ENCODE measurements at places on chromosomes 6 and 20.

- H3K4me1 ChIP-seq, result no peaks in the 10 kb centered on the region
- no peaks in the 10 kb centered on the region for H3K36me3 ChIP-seq
- no peak overlapping the region for H3K4me3 ChIP-seq
- no peak overlapping the region for H3K27ac ChIP-seq
- no peaks in the 10 kb centered on the region for H3K27me3 ChIP-seq
These were observed 5.1 kb downstream of the SNTA1 start for GRCh38 chr20:33438481-33438880.

DNA sequence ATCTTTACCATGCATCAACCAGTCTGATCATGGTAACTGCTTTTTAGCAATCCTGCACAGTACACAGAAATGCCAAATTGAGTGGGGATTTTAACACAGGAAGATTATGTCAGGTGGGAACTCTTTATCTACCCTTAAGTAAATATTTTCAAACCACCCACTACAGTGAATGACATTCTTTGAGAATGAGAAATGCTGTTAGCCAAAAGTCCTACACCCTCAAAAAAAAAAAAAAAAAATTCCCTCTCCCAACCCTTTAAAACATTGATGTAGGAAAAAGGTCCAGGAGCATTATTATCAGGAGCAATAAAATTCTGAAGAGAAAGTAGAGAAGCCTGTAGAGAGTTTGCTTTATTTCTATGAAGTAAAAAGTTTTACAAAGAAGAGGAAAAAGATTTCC, 307.2 kb upstream of the THEMIS start:
- no peak overlapping the region for H3K27ac ChIP-seq
- H3K4me3 ChIP-seq, result no peak overlapping the region
- H3K27me3 ChIP-seq, result no peaks in the 10 kb centered on the region
- DNase-seq, result peak; percentile 47
- H3K36me3 ChIP-seq, result no peaks in the 10 kb centered on the region

DNA sequence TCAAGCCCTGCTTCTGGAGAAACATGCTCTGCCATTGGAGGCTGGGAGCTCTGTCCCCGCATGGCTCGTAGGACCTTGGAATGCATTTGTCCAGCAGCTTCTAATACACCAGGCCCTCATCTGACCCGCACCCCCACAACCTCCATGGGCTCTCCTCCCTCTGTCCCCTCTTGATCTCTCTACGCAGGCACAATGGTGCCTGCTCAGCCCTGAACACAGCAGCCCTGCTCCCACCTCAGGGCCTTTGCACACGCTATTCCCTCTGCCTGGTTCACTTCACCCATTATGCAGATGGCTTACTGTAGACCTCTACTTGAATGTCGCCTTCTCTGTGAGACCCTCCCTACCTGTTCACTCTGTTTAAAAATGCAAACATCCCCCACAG, 27.0 kb upstream of the PTGIS start:
- no peaks in the 10 kb centered on the region for H3K36me3 ChIP-seq
- no peaks in the 10 kb centered on the region for H3K27me3 ChIP-seq
- H3K27ac ChIP-seq, result no peak overlapping the region
- DNase-seq, result no peak
- no peak overlapping the region for H3K4me3 ChIP-seq

DNA sequence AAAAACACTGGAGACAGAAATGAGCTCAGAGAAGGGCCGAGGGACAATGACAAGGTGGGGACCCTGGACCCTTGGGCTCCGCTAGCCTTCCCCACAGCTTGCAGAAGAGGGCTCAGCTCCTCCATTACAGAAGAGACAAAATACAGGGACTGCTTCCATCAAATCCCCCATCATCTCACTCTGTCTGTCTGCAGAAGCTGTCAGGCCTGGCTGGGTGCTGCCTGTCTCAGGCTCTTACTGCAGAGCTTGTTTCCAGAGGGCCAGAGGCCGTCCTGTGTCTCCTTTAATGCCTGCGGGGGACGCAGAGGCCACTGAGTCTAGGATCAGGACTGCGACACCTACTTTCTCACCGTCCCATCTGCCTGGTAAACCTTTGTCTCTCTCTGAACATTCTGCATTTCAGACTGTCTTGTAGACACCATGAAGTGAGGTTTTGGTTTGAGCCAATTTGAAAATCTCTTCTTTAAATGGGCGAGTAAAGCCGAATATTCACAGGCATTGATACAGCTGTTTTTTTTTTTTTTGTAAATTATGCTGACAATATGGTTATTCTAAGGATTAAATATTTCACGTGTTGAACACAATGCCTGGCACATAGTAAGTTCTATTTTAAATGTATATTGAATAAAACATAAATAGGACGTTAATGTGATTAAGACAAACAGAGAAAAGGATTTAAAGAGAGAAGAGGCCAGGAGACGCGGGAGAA, 28.3 kb downstream of the RNASET2 start:
- H3K27me3 ChIP-seq, result no peaks in the 10 kb centered on the region
- no peak for DNase-seq
- no peaks in the 10 kb centered on the region for H3K36me3 ChIP-seq
- no peaks in the 10 kb centered on the region for H3K4me1 ChIP-seq
- no peak overlapping the region for H3K27ac ChIP-seq
- no peak overlapping the region for H3K4me3 ChIP-seq

DNA sequence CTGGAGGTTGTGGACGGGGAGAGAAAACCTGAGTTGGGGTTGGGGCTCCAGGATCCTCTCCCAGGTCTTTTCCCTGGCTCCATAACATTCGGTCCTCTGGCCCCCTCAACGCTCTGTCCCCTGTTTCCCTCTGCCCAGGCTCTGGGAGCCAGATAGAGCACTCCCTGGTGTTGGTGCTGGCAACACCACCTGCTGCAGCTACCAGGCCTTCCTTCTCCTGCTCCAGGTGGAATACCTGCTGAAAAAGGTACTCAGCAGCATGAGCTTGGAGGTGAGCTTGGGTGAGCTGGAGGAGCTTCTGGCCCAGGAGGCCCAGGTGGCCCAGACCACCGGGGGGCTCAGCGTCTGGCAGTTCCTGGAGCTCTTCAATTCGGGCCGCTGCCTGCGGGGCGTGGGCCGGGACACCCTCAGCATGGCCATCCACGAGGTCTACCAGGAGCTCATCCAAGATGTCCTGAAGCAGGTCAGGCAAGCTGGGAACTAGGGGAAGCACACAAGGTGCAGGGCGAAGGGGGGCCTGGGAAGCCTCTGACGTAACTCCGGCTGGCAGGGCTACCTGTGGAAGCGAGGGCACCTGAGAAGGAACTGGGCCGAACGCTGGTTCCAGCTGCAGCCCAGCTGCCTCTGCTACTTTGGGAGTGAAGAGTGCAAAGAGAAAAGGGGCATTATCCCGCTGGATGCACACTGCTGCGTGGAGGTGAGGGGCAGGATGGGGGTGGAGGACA, 14.6 kb downstream of the DEF6 start:
- H3K4me1 ChIP-seq, result no peaks in the 10 kb centered on the region
- H3K27me3 ChIP-seq, result no peaks in the 10 kb centered on the region
- H3K27ac ChIP-seq, result no peak overlapping the region
- no peak for DNase-seq
- H3K36me3 ChIP-seq, result no peaks in the 10 kb centered on the region

DNA sequence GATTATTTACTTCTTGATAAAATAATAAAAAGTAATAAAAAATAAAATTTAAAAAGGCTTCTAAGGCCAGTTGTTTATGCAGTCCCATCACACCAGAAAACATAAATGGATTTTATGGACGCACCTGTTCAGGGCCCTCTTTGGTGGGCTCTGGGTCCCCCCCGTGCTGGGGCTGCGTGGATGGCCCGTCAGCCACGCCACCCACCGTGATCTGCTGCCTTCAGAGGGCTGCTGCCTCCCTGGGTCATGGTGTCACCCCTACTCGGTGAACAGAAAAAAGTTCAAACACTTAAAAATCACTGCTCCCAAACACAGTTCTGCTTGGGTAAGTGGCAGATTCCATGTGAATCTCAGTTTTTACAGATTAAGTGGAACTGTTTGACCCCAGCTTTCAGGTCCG, 447.6 kb upstream of the AGPAT4 start:
- DNase-seq, result no peak
- H3K27ac ChIP-seq, result no peak overlapping the region
- H3K4me3 ChIP-seq, result no peak overlapping the region
- no peaks in the 10 kb centered on the region for H3K36me3 ChIP-seq
- no peaks in the 10 kb centered on the region for H3K27me3 ChIP-seq
- H3K4me1 ChIP-seq, result no peaks in the 10 kb centered on the region

- H3K27me3 ChIP-seq, result no peaks in the 10 kb centered on the region
- H3K27ac ChIP-seq, result no peak overlapping the region
- no peaks in the 10 kb centered on the region for H3K36me3 ChIP-seq
- H3K4me1 ChIP-seq, result no peaks in the 10 kb centered on the region
These were observed 613.1 kb downstream of the EPHA7 start for GRCh38 chr6:92806254-92806653.

GRCh38 chr20:62056377-62056776, 9.3 kb downstream of the TAF4 start:
- H3K27ac ChIP-seq, result no peak overlapping the region
- no peak for DNase-seq
- H3K36me3 ChIP-seq, result peaks cover 3% of the 10 kb centered on the region
- no peaks in the 10 kb centered on the region for H3K4me1 ChIP-seq
- no peaks in the 10 kb centered on the region for H3K27me3 ChIP-seq
- no peak overlapping the region for H3K4me3 ChIP-seq

DNA sequence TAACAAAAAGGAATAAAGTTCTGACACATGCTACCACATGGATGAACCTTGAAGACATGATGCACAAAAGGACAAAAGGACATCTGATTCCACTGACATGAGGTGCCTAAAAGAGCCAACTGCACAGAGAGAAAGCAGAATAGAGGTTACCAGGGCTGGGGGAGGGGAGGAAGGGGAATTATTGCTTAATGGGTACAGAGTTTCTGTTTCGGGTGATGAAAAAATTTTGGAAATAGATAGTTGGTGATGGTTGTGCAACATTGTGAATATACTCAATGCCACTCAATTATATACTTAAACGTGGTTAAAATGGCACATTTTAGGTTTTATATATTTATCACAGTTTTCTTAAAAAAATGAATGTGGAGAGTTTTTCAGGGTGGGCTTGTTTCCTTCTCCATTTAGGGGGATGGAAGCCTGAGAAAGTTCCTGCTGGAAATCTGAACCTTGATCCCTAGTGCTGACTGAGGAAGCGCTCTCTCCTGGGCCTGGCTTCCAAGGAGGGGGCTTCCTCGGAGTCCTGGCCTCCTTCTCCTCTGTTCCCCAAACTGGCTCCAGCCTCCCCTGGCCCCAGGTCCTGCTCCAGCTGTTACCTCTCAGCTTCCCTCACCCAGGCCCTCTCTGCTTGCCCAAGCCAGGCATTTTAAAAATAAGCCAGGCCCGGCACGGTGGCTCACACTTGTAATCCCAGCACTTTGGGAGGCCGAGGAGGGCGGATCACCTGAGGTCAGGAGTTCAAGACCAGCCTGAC, 79.2 kb downstream of the NOL4L start:
- no peaks in the 10 kb centered on the region for H3K27me3 ChIP-seq
- H3K4me1 ChIP-seq, result peaks cover 3% of the 10 kb centered on the region
- DNase-seq, result no peak
- H3K4me3 ChIP-seq, result no peak overlapping the region
- no peaks in the 10 kb centered on the region for H3K36me3 ChIP-seq
- H3K27ac ChIP-seq, result no peak overlapping the region

- no peak overlapping the region for H3K4me3 ChIP-seq
- no peak overlapping the region for H3K27ac ChIP-seq
- peaks cover 3% of the 10 kb centered on the region for H3K36me3 ChIP-seq
- H3K27me3 ChIP-seq, result no peaks in the 10 kb centered on the region
These were observed 35.7 kb downstream of the RRBP1 start for GRCh38 chr20:17646209-17646960.

DNA sequence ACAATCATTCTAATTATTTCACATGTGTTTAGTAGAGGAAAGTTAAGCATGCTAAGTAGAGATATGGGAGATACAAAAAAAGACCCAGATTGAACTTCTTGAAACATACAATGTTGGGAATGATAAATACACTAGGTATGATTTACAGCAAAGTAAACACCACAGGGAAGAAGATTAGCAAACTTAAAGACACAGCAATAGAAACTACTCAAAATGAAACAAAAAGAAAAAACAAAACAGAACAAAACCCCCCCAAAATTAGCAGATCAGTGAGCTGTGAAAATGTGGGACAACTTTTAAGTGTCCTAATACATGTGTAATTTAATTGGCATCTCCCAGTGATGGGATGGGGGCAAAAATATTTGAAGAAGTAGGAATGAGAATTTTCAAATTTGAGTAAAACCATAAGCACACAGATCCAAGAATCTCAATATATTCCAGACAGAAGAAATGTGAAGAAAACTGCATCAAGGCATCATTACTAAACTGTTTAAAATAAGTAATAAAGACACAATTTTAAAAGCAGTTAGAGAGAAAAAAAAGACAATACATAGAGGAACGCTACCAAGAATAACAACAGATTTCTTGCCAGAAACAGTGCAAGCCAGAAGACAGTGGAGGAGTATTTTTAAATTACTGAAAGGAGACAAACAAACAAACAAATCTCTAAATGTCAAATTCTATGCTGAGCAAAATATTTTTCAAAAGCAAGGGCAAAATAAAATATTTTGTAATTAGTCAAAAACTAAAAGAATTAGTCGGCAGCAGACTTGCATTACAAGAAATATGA, 473.7 kb downstream of the QKI start:
- H3K4me3 ChIP-seq, result no peak overlapping the region
- H3K36me3 ChIP-seq, result no peaks in the 10 kb centered on the region

- no peaks in the 10 kb centered on the region for H3K36me3 ChIP-seq
- no peaks in the 10 kb centered on the region for H3K27me3 ChIP-seq
- no peak overlapping the region for H3K27ac ChIP-seq
- no peaks in the 10 kb centered on the region for H3K4me1 ChIP-seq
- no peak for DNase-seq
These were observed 143.3 kb downstream of the SCP2D1 start for GRCh38 chr20:18956890-18957289.

DNA sequence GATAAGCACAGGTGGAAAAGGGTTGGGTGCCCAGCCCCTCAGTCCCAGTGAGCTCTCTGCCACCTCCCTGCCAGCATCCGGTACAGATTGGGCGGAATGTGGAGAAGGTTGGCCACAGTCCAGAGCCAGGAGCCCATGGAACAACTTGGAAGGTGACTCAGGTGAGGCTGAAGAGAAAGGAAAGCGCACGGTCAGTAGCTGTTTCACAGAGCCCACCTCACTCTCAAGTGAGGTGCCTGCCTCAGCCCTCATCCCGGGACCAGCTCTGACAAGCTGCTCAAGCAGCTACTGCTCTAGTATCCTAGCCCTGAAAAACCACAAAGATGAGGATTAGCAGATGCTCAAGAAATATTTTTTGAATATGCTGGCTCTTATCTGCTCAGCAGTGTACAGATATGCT, 1.1 kb upstream of the MMP24OS start:
- H3K27ac ChIP-seq, result no peak overlapping the region
- no peak for DNase-seq
- H3K36me3 ChIP-seq, result peaks cover 10% of the 10 kb centered on the region
